Hematopoietic multipotent progenitor cell (in vitro differentiated cells): ENCODE measurements at places on chromosomes 6 and 20. TPM values are rescaled to one million over a fixed set of nuclear protein-coding genes. Genes with fewer than 3 reads are reported as not detected.
A peak's percentile ranks its signal among the peaks of the same experiment; 100 is the strongest.

DNA sequence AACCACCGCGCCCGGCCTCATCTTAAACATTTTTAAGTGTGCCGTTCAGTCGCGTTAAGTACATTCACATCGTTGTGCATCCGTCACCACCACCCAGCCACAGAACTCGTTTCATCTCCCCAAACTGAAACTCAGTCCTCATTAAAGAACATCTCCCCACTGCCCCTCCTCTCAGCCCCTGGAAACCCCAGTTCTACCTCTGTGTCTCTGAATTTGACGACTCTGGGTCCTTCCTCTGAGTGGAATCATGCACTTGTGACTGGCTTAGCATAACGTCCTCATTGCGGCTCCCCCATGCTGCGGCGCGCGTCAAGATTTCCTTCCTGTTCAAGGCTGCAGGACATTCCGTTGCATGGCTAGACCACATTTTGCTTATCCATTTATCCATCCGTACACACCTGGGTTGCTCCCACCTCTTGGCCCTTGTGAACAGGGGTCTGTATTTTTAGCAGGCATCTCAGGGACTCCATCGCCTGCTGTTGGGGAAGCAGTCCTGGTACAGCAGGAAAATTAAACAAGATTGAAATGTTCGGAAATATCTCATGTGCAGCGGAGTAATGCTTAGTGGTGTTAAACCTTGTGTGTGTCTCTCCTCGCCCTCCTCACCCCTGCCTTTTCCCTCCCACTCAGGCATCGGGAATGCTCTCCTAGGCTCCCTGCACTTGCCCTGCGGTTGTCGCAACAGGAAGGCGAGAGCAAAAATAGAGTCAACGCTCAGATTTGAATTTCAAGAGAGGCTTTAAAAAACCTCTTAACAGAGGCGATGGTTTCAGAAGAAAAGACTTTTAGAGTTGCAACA lies 127.9 kb downstream of the PXDC1 start:
- peak; percentile 86 for DNase-seq

PLTP gene
- 31.5 TPM for total RNA-seq

DNA sequence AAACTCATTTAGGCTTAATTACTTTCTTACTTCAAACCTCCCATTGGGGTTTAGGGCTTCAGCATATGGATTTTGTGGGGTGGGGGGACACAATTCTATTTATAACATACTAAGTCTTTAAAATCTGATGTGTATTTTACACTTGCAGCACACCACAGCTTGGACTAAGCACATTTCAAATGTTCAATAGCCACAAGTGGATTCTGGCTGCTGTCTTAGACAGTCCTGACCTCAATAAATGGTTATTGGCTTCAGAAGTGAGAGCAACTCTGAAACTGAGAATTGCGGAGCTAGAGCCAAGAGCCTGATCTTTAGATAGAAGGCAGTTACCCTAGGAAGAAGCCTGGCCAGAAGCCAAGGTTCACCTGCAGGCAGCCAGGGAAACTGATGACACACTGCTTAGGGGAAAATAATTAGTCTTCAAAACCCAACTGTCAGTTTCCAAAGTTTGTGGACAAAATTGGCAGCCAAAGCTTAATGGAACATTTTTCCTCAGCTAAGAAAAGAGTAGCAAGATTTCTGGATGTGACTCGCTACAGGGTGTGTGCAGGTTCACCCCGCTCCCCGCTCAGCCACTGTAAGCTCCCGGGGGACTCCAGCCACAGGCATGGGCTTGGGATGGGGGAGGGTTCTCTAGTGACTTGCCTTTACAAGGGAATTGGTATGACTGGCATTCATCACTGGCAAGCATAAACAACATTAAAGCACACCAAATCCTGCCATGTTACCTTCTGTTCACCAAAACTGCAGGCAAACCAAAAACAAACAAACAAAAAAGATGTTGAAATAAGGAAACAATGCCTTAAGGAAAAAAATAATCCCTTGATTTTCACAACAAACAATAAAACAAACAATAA lies 219.8 kb downstream of the TFAP2A start:
- DNase-seq: no peak

- no peak for DNase-seq
Observed at GRCh38 chr6:132259070-132259469, 142.2 kb downstream of the MOXD1 start.

DNA sequence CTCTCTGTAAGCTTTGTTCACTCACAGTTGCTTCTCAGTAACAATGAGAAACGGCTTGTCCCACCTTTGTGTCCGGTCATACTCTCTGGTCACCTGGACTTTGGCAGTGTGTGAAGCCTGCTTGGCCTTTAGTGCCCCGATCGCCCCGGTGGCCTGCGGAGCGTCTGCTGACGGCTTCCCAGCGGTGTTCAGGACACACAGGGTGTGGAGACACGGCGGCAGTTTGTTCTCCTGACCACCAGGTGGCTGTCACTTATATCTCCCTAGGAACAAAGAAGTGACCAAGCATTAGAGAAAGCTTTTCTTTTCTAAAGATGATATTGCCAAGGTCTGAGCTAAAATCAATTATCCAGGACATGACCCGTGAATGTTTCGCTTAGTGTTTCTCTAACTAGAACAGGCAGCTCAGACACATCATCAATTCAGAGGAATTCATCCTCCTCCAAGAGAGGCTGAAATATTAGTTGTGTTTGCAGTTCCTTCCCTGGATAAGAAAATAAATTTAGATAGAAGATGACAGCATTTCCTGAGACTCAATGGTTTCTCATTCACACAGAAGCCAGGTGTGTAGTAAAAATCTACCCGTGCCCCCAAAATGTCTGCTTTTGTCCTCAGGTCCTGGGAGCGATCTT lies 167.4 kb upstream of the THBS2 start:
- DNase-seq: no peak

- DNase-seq: no peak
Observed at GRCh38 chr6:128422871-128423270, 97.5 kb downstream of the PTPRK start.

LY6G6D gene
- 1.6 TPM for total RNA-seq

DNA sequence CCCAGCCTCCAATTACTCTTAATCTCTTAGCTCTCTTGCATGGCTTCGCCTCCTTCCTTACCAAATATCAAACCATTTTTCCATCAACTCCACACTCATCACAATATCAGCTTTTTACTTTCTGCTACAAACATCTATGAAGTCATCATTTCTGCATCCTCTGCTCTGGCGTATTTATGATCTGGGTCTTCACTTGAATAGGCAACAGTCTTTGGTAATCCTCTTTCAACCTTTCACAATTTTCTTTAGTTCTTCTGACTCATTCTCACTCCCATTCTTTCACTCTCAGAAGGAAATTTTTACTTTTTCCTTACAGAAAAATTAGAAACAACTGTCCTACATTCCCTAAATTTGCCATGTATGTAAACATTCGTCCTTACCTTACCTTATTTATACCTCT lies 522.4 kb downstream of the HDGFL1 start:
- no peak for DNase-seq

SPINT4 gene
- total RNA-seq: not detected

LAMP5 gene
- total RNA-seq: under 0.01 TPM

ADGB gene
- total RNA-seq: under 0.01 TPM

DNA sequence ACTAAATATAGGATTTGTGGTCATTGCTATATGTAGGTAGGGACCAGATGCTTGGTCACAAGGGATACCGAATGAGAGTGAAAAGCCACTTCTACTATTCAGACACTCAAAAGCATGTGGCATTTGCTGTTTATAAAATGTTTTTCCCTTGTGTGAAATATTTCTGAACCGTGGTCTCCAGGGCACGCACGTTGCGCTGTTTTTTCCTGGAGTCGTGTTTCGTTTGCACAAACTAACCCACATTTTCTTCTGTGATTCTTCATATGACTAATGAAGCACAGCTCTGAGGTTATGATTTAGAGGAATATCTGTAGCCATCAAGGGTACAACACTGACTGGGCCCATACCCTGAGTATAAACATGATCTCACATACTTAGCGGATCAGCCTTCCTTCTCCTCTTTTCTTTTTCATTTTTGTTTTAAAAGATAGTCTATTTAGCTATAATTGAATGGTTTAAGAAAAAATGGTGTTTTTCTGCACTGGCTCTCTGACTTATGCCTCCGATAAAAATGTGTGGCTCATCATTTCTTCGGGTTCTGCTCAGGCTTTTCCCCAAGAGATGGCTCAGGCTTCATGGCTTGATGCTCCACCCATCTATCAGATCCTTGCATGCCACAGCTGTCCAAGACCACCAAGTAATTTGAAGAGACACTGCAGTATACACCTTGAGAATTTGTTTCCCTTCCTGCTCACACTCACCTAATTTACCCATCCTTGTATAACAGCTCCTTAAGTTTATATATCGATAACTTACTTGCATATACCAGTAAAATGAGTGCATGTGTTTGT lies 59.9 kb upstream of the HBS1L start:
- DNase-seq: no peak

DNA sequence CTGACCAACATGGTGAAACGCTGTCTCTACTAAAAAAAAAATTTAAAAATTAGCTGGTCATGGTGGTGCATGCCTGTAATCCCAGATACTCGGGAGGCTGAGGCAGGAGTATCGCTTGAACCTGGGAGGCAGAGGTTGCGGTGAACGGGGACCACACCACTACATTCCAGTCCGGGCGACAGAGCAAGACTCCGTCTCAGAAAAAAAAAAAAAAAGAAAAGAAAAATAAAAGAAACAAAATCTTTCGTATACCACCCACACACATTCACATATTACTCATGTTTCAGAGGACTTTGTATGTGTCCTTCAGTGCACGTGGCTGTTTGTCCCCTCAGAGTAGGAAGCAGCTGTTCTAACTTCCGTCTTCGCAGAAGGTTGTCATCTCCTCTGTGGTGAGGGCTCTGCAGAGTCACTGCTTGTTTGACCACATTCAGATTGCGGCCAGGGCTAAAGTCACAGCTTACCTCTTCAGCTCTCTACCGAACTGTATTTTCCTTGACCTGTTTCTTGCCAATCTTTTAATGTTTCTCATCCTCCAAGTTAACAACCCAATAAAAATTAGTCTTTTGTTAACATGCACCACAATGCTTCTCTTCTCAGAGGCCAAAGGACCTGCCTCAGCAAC lies 36.6 kb upstream of the HIVEP1 start:
- peak; percentile 98 for DNase-seq

GRCh38 chr6:135240711-135241110 lies 59.6 kb downstream of the MYB start:
- DNase-seq: no peak

LRRC73 gene
- 0.27 TPM for total RNA-seq

GRCh38 chr6:44622555-44622954 lies 235.0 kb downstream of the CDC5L start:
- no peak for DNase-seq

GRCh38 chr6:41439524-41440418 lies 104.4 kb downstream of the NCR2 start:
- peak; percentile 61 for DNase-seq

DNA sequence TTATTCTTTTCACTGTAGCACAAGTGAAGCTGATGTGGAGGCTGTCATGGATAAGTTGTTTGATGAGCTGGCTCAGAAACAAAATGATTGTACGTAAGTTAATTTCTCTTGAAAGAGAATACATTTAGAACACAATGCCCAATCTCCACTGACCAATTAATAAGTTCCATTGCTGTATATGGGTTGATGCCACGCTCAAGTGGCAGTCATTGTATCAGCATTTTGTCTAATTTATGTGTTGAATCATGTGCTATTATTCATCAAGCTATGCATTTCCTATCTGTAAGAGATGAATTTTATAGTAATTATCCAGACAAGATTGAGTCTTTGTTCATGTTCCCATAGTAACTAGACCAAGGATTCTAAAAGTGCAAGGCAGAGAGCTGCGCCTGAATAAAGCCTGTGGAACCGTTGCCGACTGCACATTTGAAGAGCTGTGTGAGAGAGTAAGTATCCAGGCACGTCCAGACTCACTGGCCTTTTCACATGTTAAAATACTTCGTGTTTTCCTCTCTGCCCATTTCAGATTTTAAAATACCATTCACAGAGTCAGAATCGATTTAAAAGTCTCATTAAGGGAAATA lies 83.8 kb upstream of the FOXO3 start:
- DNase-seq: no peak

OXT gene
- total RNA-seq: 1.6 TPM
